ENCODE measurements at places on chromosomes 7 and 10.

DNA sequence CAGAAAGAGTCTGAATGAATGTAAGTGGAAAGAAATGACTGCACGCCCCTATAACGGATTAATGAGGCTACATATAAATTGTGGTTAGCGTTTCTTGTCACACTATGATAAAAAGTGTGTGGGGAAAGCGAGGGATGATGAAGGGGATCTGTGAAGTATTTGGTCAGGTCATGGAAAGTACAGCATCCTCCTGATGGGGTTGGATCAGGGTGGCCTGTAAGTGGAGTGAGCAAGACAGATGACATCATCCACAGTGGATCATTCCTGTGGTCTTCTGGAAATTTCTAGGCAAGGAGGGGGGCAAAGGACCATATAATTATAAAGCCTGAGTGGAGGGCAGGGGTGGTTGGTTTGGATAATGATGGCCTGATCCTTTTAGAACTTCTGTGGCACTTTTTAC, 606.0 kb downstream of the INHBA start:
- no peak overlapping the region for H3K4me3 ChIP-seq
- H3K27ac ChIP-seq = no peak overlapping the region
- H3K36me3 ChIP-seq = no peaks in the 10 kb centered on the region

DNA sequence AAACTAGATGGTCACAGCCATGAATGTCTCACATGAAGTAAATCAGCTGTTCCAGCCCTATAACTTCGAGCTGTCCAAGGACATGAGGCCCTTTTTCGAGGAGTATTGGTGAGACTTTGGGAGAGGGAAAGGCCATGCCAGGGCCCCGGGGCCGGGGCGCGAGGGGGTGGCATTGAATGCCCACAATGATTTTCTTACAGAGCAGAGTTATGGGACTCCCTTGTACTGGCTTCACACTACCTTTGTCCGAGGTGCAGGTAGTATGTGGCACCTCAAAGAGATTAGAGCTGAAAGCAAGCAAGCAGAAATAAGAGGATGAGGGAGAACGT, 407 bp downstream of the ELOVL3 start:
- peak overlapping the region; percentile 63 for H3K4me3 ChIP-seq
- H3K27ac ChIP-seq = no peak overlapping the region
- peaks cover 12% of the 10 kb centered on the region for H3K36me3 ChIP-seq
- H3K4me1 ChIP-seq = peaks cover 10% of the 10 kb centered on the region

DNA sequence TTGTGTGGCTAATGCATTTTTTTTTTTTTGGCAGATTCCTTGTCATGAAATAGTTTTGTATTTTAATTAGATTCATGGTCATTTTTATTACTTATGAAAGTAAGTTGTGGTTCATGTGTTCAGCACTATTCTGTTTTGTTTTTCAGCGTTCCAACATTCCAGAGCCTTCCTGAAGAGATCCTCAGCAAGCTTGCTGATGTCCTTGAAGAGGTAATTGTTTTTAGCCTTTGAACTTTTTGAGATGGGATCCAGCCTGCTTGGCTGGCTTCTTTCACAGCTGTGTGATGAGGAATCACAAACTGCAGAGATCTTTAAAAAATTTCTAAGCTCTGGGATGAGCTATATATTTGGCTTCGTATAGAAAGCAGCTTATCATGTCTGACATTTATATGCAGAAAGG, 208.0 kb upstream of the CSTF2T start:
- DNase-seq = no peak
- peaks cover 1% of the 10 kb centered on the region for H3K27me3 ChIP-seq
- peaks cover 26% of the 10 kb centered on the region for H3K4me1 ChIP-seq
- no peaks in the 10 kb centered on the region for H3K36me3 ChIP-seq

- no peaks in the 10 kb centered on the region for H3K4me1 ChIP-seq
- no peaks in the 10 kb centered on the region for H3K36me3 ChIP-seq
- no peak overlapping the region for H3K27ac ChIP-seq
- no peak overlapping the region for H3K4me3 ChIP-seq
- H3K27me3 ChIP-seq = no peaks in the 10 kb centered on the region
- peak; percentile 11 for DNase-seq
Measured at GRCh38 chr7:40680657-40681056, 545.9 kb downstream of the SUGCT start.

GRCh38 chr10:80041162-80041561, 37.3 kb upstream of the TMEM254 start:
- peaks cover 4% of the 10 kb centered on the region for H3K27me3 ChIP-seq
- no peak for DNase-seq
- no peak overlapping the region for H3K4me3 ChIP-seq
- H3K4me1 ChIP-seq = no peaks in the 10 kb centered on the region

GRCh38 chr7:38424750-38425463, 151.5 kb upstream of the TARP start:
- H3K4me3 ChIP-seq = no peak overlapping the region
- peaks cover 5% of the 10 kb centered on the region for H3K4me1 ChIP-seq
- DNase-seq = no peak
- no peak overlapping the region for H3K27ac ChIP-seq

GRCh38 chr10:68423522-68423921, 16.4 kb upstream of the RUFY2 start:
- H3K4me1 ChIP-seq = peaks cover 8% of the 10 kb centered on the region
- peak overlapping the region; percentile 95 for H3K27ac ChIP-seq
- H3K4me3 ChIP-seq = peak overlapping the region; percentile 21

- DNase-seq = no peak
- H3K4me1 ChIP-seq = peaks cover 4% of the 10 kb centered on the region
- H3K4me3 ChIP-seq = no peak overlapping the region
- H3K27me3 ChIP-seq = peaks cover 3% of the 10 kb centered on the region
- H3K36me3 ChIP-seq = no peaks in the 10 kb centered on the region
Measured at GRCh38 chr10:104351061-104351702, 2.5 kb upstream of the CFAP58 start.

GRCh38 chr10:92729886-92730285, 40.1 kb downstream of the HHEX start:
- DNase-seq = no peak
- peaks cover 5% of the 10 kb centered on the region for H3K27me3 ChIP-seq
- H3K27ac ChIP-seq = no peak overlapping the region
- peaks cover 15% of the 10 kb centered on the region for H3K4me1 ChIP-seq

DNA sequence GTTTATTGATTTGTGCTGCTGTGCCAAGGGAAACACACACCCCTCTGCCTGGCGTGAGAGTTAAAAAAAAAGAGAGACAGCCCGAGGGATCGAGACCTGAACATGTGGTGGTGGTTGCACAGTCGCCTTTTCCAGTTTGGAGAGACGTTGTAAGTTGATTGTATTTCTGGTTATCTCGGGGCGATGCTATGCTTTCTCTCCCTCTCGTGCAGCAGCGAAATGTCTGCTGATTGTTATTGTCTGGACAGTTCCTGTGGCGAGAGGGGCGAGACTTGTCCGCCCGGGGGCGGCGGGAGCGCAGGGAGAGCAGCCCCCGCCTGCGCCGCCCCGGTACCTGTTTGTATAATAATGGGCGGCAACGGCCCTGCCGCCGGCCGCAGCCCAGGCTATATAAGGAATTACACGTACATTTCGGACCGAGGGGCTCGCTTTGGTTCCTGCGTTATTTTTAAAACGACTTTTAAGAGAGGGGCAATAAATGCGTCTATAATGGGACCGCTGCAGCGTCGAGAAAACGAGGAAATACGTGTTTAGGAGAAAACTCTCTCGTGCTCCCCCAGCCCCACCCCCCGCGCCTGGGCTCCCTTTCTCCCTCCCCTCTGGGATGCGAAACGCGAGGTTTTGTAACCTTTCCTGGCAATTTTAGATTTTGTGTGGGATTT, 1.7 kb downstream of the ZEB1 start:
- H3K27ac ChIP-seq = peak overlapping the region; percentile 93
- peaks cover 10% of the 10 kb centered on the region for H3K36me3 ChIP-seq
- H3K4me1 ChIP-seq = peaks cover 33% of the 10 kb centered on the region
- peak overlapping the region; percentile 99 for H3K4me3 ChIP-seq
- peak; percentile 55 for DNase-seq
- H3K27me3 ChIP-seq = peaks cover 14% of the 10 kb centered on the region

DNA sequence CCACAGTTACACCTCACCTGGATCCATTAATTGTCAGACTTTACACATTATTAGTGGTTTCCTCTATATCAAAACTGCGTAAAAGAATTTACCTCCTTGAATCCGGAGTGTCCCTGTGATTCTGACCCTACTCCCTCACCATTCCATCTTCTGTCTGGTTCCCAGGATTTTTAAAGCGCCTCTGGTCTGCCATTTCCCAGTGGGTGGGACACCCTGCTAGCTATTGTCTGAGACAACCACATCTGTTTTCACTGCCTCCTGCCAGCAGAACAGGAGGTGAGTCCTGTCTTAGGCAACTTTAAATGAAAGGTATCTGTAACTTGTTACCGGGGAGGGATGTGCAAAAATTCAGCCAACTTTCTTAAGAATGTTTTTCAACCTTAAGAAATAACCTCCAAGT, 2.3 kb downstream of the MACROH2A2 start:
- peaks cover 8% of the 10 kb centered on the region for H3K27me3 ChIP-seq
- peaks cover 26% of the 10 kb centered on the region for H3K4me1 ChIP-seq
- peak overlapping the region; percentile 55 for H3K27ac ChIP-seq
- H3K36me3 ChIP-seq = no peaks in the 10 kb centered on the region
- DNase-seq = no peak
- H3K4me3 ChIP-seq = peak overlapping the region; percentile 90

DNA sequence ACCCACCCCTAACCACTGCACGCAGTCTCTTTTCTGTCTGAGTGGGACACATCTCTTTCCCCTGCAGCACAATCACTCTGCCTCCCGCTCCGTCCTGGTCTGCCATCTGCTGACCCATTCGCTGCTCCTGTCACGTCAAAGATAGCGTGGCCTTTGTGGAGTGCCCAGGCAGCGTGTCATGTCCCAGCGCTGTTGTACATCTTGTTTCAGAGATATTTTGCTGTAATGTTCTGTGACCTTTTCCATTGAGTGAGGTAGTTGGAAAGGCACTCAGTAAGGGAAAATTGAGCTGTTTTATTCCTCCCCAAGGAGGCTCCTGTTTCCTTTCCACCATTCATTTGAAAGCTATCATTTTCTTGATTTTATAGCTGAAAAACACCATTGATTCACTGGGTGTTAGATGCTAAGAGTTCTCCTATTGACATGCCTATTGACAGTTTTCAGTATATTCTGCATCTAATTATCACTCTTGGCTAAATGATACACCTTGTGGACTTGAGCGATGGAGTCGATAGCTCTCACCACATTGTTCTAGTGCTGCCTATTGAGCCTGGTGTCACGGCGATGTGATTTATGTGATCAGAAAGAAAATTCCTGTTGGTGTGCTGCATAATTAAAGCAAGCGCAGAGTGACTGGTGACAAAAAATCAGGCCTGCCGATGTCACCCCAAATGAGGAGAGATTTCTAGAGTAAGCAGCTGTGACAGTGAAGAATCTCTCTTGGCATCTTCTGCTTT, 372.6 kb downstream of the LRMDA start:
- no peaks in the 10 kb centered on the region for H3K36me3 ChIP-seq
- no peaks in the 10 kb centered on the region for H3K4me1 ChIP-seq
- H3K4me3 ChIP-seq = no peak overlapping the region

- no peak overlapping the region for H3K27ac ChIP-seq
- no peak for DNase-seq
- H3K4me3 ChIP-seq = no peak overlapping the region
Measured at GRCh38 chr10:44809647-44810046, 101.5 kb upstream of the TMEM72 start.

DNA sequence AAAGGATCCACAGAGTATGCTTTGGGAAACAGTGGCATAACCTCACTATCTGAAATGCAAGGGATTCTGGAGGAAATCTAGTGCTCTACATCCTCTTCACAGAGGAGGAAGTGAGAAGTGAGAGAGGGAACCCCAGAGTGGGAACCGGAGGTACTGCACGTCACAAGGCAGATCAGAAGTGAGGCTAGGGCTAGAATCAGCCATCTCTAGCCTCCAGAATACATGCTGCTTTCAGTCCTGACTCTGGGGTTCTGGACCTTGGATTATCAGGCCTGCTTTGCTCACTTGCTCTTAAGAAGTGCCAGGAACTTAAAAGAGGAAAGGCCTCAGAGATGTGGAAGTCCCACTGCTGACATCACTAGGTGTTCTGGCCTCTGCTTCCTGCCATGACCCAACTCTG, 25.7 kb downstream of the ZNF503 start:
- H3K27me3 ChIP-seq = no peaks in the 10 kb centered on the region
- H3K27ac ChIP-seq = no peak overlapping the region
- DNase-seq = no peak
- no peaks in the 10 kb centered on the region for H3K36me3 ChIP-seq
- H3K4me3 ChIP-seq = no peak overlapping the region

DNA sequence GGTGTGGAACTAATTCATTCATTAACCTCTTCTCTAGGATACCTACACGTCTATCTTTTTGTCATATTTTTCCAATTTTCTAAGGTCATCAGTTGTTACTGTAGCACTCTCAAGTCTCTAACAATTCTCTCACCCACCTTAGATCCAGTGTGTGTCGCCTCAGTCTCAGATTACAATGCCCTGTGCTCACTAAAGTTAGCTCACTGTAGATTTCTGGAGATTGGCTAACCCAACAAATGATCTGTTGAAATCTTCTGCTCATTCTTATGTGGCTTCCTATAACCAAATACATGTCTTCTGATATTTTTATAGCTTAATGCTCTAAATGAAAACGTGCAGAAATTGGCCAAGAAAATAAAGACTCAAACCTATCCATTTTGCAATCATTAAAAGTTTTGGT, 142.6 kb downstream of the SLC25A13 start:
- H3K27ac ChIP-seq = no peak overlapping the region
- no peak overlapping the region for H3K4me3 ChIP-seq
- H3K4me1 ChIP-seq = peaks cover 3% of the 10 kb centered on the region

DNA sequence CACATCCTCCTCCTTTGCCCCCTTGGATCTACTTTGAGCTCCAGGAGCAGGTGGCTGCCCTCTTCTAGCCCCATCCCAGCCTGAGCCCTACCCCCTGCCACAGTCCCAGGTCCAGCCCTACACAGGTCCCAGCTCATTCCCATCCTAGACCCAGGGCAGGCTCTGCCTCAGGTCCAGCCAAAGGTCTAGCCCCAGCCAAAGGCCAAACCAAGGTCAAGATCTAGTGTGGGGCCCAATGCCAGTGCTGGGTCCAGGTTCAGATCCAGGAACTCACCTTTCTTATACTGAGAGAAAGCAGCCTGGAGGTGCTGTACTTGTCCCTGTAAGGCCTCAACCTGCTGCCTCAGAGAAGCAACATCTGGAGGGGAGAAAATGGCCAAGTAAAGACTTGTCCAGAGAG, 8.5 kb downstream of the SFTPD start:
- H3K27ac ChIP-seq = peak overlapping the region; percentile 9
- H3K36me3 ChIP-seq = peaks cover 23% of the 10 kb centered on the region
- peaks cover 21% of the 10 kb centered on the region for H3K27me3 ChIP-seq
- DNase-seq = peak; percentile 1
- H3K4me3 ChIP-seq = no peak overlapping the region
- peaks cover 19% of the 10 kb centered on the region for H3K4me1 ChIP-seq

Data from endothelial cell (in vitro differentiated cells).